T-helper 17 cell (primary cell): ENCODE measurements at places on chromosomes 3 and 15.
A peak's percentile ranks its signal among the peaks of the same experiment; 100 is the strongest.

GRCh38 chr15:22810853-22811338 is 24.5 kb downstream of the NIPA1 start:
- DNase-seq = no peak

GRCh38 chr3:71066356-71066755 is 517.2 kb downstream of the FOXP1 start:
- no peak for DNase-seq

DNA sequence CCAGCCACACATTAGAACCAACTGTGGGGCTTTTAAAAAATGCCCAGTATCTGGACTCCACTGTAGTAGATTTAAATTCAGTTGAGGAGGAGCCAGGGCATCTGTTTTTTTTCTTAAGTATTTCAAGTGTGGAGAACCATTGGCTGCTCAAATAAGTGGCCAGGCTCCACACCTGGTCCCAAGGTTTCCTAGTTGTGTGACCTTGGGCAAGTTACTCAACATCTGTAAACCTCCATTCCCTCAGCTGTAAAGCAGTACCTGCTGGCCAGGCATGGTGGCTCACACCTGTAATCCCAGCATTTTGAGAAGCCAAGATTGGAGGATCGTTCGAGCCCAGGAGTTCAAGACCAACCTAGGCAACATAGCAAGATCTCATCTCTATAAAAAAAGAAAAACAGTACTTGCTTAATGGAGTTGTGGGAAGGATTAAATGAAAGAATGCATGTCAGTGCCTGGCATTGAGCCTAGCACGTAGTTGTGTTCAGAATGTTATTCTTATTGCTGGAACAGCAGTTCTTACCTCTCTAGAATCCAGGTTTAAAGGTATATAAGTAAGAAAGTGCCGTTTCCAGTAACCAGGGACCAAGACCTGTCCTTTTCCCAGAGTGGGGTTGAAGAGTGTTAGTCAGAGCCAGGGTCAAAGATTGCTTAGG is 2.0 kb downstream of the PPP1R14D start:
- no peak for DNase-seq

- no peak for DNase-seq
These were observed 521.4 kb downstream of the ZNF385D start for GRCh38 chr3:21229426-21230135.

DNA sequence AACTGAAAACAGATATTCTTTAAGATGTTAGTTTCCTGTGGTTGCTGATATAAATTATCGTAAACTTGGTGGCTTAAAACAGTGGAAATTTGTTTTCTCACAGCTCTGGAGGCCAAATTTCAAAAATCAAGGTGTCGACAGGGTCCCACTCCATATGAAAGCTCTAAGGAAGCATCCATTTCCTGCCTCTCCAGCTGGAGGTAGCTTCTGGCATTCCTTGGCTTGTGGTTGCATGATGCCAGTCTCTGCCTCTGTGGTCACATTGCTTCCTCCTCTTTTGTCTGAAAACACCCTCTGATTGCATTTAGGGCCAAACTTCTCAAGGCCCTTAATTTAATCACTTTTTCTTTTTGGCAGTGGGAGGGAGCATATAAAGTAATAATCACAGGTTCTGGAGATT is 96.8 kb downstream of the PPM1L start:
- DNase-seq = no peak

DNA sequence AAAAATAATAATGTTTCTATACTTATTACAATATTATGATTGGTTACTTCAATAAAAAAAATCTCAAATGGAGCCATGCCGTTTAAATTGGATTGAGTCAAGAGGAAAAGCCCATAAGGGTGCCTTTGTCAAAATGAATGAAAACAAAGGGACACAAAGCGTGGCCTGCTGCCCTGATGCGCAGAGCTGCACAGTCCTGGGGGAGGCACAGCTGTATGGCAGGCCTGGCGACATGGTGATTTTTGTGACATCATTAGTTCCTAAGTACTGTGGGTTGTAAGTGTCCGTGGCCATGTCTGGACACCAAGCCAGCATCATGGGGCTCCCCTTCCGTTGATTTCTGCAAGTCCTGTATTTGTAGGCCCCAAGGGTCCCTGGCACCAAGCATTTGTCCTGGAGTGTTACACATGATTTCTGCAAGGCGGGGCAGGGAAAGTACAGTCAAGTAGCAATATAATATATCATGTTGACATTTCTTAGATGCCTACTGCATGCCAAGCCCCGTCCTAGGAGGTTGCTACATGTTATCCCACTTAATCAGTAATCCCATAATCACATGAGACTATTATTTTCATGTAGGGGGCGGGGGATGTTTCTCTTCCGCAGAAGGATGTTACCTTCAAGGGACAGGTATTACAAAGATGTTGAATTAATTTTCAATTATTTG is 59.7 kb downstream of the GHSR start:
- no peak for DNase-seq

DNA sequence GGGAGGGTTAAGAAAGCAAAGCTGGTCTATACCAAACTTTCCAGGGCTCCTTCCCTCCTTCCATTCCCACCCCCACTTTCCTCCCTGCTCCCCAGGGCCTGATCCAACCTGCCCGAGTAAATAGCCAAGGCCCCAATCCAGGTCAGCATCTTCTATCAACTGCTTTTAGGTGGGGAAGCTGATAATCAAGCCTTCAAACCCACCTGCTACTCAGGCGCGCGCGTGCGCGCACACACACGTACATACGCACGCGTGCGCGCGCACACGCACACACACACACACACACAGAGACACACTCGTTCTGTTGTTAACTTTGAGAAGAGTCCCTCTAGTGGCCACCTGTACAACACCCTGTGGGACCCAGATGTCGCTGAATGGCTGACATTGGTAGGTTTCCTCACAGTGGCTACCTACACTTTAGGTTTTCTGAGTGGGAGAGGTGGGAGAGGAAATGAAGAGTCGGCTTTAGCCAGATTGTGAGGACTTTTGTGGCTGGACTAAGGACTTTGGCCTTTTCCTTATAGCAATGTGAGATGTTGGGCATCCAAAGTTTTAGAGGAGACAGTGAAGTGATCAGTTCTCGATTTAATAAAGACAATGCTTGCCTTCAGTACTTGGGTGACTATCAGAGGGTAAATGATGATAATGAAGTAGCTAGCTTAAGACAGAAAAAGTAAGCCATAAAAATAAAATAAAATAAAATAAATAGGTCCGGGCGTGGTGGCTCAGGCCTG is 179.9 kb upstream of the C2CD4B start:
- DNase-seq = peak; percentile 16

DNA sequence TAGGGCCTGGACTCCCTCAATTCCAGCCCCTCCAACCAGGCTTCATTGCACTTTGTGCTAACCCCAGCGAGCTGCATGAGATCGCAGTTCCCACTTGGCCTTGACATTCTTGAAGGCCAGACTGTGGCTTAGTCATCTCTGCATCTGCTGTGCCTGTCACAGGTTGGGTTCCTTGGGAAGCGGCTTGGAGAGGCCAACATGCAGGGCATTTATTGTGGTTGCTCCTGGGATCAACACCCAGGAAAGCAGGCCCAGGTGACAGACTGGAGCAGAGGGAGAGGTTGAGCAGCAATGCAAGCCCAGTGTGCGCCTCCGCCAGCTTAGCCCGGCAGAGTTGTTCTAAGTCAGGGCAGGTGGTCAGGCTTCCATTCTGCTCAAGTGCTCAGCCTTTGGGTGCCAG is 10.5 kb downstream of the ABCF3 start:
- DNase-seq = no peak

- no peak for DNase-seq
These were observed 85.9 kb downstream of the DCLK3 start for GRCh38 chr3:36678216-36679013.

- DNase-seq = no peak
These were observed 331.7 kb downstream of the FEZF2 start for GRCh38 chr3:62041681-62042080.

DNA sequence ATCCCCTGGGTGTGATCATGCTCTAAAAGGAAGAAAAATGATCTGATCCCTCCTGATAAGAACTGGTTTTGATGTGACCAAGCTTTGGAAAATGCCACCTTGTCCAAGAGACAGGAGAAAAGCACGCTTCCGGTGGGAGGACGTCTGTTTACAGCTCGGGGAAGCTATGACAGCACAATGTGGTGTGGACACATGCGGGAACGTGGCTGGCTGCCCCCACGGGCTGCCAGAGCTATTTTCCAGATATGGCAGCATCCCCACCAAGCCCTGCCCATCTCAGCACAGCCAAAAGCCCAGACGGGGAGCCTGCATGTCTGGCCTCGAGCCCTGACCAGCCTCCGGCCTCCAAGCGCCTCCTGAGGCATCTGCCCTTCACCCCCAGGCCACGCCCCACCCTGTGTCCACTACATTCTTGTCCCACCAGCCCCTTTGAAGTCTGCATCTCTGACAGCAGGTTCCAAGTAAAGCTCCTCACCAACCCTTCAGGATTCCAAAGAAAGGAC is 63.2 kb upstream of the HRH1 start:
- no peak for DNase-seq

DNA sequence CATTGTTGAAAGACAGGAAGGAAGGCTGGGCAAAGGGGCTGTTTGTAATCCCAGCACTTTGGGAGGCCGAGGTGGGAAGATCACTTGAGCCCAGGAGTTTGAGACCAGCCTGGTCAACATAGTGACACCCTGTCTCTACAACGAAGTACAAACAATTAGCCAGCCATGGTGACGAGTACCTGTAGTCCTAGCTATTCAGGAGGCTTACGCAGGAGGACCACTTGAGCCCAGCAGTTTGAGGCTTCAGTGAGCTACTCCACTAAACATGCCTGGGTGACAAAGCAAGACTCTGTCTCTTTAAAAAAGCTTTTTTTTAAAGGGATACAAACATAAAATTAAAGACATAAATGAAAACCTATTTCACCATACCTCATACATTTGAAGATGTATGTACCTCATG is 11.1 kb downstream of the SERP1 start:
- DNase-seq = no peak

DNA sequence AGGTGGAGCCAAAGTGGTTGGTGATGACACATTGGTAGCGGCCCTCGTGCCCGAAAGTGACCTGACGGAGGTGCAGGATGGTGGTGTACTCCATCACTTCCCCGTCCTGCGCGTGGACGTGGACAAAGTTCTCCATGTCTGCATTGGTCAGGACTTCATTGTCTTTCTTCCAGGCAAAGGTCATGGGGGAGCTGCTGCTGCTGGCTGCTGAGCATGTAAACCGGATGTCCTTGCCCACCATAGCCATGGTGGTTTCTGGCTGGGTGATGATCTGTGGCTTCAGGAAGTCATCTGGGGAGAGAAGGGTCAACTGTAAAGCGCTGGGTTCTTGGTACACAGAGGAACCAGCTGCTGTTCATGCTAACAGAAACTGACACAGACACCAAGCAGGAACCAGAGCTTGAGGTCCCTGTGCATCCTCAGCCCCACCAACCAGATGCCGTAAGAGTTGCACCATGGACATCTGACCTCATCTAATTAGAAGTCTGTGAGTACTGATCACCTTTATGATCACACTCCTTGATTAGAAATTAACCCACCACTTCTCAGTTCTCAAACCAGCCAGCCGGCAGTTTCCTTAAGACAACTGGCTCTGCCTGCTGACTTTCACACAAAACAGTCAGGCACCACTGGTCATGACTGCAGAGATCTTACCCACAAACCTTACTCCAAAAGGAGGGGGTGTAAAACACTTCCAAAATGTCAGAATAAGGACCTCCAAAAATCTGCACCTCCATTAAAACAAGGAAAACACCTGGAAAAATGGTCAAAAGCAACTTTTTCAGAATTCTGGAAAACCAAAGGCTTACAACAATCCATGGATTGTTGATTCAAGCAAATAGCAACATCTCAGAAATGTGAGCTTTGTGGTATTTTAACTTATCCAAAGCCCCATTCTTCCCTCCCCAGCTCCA is 114.6 kb downstream of the LRIG1 start:
- no peak for DNase-seq

DNA sequence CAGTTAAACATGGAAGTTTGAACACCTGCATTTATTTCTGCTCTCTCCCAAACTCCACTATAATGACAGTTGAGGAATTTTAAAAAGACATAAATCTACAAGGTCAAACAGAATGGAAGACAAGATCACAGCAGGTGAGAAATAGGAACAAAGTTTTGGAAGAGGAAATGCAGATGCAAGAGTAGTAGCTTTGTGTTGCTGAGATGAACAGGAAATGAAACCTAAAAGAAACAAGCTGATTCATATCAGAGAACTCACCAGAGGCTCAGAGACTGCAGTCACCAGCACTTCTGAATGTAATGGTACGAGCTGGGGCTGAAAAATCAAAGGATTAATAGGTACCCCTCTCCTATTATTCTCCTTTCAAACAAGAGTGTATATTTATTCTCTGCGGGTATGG is 459.9 kb downstream of the RAP2B start:
- no peak for DNase-seq

DNA sequence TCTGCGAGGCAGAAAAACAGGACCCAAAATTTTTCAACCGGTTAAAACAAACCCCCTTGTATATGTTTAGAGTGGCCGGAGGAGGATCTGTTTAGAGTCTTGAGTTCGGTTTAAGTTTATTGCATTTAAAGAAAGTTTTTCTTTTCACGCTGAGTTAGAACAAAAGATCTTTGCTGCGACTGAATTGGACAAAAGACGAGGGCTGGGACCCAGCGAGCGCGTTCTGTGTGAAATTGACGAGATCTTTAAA is 9.8 kb downstream of the NR2F2 start:
- DNase-seq = no peak

- no peak for DNase-seq
These were observed 20.7 kb upstream of the DOCK3 start for GRCh38 chr3:50653937-50654595.

DNA sequence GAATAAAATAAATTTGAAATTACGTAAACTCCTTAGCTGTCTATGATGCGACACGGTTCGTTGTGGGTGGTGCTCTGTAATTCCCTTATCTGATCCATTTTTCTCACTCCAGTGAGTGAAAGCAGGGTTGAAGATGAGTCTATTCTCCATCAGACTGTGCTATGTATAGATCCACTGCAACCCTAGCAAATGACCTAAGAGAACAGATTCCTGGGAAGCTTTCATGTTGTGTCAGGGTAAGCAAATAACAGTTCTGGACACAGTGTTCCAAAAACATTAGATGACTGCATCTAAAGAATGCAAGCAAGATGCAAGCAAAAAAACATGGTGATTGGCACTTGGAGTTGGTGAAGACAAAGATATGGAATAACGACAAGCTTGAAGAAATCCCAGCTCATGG is 239.3 kb downstream of the SLC9A9 start:
- no peak for DNase-seq

DNA sequence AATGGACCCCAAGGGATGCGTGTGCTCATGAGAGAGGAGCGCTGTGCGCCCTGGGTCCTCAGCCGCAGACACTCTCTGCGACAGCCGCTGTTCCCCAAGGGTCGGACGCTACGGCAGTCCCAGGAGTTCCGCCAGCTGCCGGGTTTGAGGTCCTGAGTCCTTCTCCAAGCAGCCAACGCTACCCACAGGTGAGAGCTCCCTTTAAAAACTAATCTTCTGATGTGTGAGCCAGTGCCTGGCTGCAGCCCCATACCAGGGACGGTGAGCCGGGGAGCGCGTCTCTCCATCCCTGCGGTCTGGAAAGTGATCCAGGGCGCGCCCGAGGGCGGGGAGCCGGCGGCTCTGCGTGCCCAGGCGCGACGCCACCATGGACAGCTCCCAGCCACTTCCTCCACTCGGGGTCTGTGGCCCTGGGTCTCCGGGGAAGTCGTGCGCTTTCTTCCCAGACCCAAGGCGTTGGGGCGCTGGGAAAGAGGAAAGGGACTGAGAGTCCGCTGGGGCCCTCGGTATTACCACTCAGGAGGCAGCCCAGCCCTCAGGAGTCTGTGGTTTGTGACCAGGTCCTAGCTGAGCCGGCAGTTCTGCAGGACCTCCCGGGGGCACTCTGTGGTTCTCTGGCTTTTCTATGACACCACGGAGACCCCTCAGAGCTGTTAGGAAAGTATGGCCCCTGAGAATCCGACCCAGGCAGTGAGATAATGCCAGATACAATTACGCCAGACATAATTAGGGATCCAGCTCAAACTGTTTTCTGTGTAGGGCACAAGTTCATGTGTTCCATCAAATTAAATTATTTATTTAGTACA is 1.4 kb downstream of the CEMIP start:
- DNase-seq = no peak
